Astrocyte of the spinal cord (primary cell): ENCODE measurements at places on chromosomes 6 and 20.

DNA sequence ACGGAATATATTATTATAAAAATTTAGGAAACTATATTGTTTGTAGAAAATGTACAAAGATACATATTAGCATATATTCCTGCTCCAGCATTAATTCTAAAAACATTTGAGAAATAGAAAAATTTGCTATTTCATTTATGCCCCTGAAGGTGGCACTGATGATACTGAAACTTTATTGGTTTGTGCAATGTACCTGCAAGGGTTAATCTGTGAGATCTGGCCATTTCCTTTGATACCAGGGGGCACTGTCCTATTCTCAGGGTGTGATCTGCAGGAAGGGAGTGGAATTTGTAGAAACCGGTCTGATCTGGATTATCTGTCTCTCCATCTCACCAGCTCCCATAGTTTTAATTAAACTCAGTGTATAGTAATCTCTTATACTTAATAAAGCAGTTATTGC lies 625.1 kb upstream of the IMPG1 start:
- DNase-seq: peak; percentile 37

DNA sequence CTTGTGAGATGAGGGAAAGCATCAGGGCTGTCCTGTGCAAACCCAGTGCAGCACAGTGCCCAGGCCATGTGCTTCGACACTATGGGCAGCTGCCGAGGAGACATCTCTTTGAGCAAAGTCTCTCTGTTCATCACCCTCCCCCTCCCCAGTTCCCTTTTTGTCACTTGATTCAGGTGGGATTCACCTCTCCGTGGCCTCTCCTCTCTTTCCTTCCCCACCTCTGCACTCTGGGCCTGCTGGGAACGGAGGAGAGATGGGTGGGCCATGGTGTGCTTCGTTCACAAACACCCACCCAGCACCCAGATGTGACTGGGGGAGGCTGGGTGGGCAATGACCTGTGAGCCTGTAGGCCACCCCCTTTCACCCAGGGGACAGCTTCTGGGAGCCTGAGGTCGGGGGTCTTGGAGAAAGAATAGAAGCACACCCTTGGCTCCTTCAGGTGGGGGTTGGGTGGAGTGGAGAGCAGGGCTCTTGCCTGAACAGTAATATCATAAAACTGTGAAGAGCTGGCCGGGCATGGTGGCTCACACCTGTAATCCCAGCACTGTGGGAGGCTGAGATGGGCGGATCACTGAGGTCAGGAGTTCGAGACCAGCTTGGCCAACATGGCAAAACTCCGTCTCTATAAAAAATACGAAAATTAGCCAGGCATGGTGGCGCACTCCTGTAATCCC lies 33.5 kb upstream of the DLGAP4 start:
- DNase-seq: no peak

DNA sequence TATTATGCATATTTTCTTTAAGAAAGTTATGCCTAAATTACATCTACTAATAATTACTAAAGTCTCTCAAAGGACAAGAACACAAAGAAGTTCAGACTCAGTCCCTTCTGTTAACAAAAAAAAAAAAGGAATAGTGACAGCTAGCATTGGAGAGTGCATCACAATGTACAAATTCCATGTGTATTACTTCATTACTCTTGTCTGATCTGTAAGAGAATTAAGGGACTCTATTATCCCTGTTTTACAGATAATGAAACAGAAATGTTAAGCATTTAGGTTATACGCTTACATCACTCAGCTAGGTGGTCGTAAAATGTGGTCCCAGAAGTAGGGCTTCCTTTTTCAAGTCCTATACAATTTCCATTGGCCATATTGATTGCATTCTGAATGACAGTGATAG lies 17.2 kb upstream of the VNN1 start:
- peak; percentile 1 for DNase-seq

GRCh38 chr6:12148841-12149240 lies 136.7 kb downstream of the HIVEP1 start:
- DNase-seq: peak; percentile 16

- DNase-seq: peak; percentile 27
Observed at GRCh38 chr6:164303102-164303964, 888.8 kb downstream of the QKI start.

DNA sequence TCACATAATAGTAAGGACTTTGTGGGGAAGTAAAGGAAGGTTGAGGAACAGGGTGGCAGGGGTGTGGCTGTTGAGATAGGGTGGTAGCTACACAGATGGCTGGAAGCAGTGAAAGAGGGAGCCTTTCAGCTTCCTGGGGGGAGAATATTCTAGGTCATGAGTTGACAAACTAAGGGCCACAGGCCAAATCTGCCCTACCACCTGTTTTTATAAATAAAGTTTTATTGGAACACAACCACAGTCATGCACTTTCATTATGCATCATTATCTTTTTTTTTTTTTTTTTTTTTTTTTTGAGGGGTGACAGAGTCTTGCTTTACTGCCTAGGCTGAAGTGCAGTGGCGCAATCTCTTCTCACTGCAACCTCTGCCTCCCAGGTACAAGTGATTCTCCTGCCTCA lies 243.1 kb downstream of the NFATC2 start:
- no peak for DNase-seq

DNA sequence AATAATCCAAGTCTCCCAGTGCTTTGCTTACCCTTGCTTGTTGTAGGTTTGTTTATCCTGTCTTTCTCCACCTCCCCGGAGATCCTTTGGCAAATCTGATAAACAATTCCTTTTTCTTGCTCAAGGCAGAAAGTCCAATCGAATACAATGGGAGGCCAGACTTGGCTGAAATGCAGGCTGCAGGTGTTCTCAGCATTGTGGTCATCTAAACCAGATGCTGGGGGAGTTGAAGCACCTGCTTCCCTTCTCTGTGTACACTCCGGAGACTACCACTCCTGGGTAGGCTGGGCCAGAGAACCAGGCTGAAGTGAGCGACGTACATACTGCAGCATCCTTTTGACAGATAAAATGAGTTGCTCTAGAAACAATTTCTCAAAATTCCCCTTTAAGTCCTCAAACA lies 82.6 kb upstream of the PREP start:
- no peak for DNase-seq

DNA sequence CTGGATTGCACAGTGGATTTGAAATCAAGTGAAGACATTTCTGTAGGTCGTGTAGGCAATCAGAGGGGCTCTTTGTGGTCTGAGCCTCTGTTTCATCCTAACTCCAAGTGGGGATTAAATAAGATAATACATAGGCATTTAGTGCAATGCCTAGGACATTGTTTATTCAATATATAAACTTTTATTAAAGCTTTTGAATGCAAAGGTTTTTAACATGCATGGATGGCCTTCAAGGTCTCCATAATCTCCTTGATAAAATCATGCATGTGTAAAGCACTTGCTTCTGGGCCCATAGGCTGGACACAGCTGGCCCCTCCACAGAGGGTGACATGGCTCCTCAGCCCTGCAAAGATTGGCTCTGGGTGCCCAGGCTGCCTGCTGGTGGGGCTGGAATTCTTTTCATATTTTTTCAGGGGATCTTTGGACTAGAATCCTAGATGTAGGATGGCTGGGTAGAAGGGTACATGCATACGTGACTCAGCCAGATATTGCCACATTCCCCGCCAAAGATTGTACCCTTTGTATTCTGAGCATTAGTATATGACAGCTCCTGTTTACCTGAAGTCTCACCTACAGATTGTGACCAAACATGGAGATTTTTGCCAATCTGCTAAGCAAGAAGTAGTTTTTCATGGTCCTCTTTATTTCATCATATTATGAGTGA lies 19.0 kb upstream of the AVP start:
- no peak for DNase-seq

DNA sequence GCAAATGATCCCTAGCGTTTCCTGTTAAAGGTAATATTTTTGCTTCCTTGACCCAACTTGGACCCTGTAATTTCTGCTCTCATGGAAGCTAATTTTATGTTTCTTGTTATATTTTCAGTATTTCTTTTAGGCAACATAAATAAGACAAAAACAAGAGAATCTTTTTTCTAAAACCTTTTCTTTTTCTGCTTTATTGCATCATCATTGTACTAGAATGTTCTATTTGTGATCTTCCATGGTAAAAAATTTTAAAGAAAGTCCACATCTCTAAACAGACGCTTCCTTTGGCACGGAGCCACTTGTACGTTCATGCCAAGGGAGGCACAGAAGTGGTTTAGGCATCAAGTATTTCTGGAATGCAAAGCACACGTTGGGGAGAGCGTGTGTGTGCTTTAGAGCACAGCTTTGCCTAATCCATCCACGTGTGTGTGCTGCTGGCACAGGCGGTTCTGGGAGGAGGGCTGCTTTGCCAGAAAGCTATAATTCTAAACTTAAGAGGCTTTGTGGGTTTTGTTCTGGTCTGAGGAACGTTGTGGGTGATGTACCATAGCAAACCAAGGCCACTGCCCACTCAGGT lies 98.3 kb downstream of the SASH1 start:
- DNase-seq: peak; percentile 74

- no peak for DNase-seq
Observed at GRCh38 chr6:156534594-156534993, 242.6 kb upstream of the ARID1B start.

- no peak for DNase-seq
Observed at GRCh38 chr20:21183722-21184121, 57.8 kb downstream of the KIZ start.

- no peak for DNase-seq
Observed at GRCh38 chr6:116542426-116542825, 3.1 kb downstream of the TRAPPC3L start.

DNA sequence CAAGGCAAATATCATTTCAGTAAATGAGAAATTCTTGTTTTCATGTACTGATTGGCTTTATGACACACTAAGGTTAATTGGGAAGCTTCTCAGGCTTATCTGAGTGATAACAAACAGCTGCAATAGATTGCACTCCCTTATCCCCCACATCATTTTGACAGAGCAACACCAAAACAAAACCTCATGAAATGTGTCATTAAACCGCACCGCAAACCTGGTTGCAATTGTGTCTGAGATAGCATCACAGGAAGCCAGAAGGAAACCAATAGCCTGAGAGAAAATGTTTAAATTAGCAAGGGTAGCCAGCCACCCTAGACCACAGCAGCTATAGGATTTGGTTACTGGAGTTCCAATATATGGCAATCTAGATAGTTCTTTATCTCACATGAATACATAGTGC lies 31.6 kb upstream of the LAMA4 start:
- DNase-seq: no peak
